Activated T-helper 9 cell treated with anti-CD3 and anti-CD28 coated beads, Interleukin-2, amount 50 U/mL, for 16 hours (primary cell): ENCODE measurements at places on chromosomes 11 and 22.

DNA sequence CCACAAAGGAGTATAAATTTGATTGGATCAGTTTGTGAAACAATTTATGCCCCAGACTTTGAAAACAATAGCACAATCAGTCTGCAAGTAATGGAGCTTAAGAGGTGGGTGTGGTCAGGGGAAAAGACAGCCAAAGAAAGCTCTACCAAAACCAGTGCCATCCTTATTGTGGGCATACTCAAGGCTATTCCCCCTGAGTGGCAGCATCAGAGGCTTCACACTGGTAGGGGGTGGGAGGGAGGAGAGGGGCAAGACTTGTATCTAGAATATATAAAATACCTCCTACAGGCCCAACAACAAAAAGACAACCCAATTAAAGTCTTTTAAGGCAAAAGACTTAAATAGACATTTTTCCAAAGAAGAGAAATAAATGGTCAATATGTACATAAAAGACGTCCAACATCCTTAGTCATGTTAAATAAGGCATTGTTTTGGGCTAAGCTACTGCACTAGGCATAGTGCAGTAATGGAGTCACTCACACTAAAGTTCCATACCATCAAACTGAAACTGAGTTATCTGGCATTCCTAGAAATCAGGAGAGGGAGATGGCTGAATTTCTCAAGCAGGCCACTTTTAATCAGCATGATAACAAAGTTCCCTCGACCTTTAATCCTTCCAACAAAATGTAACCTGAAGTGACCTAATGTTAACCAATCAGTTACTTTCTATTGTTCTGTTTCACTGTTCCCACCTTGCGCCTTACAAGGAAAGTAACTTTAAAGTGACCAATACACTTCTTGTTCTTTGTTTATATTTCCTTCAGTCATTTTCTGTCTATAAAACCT is 24.8 kb downstream of the NARS2 start:
- DNase-seq = no peak

DNA sequence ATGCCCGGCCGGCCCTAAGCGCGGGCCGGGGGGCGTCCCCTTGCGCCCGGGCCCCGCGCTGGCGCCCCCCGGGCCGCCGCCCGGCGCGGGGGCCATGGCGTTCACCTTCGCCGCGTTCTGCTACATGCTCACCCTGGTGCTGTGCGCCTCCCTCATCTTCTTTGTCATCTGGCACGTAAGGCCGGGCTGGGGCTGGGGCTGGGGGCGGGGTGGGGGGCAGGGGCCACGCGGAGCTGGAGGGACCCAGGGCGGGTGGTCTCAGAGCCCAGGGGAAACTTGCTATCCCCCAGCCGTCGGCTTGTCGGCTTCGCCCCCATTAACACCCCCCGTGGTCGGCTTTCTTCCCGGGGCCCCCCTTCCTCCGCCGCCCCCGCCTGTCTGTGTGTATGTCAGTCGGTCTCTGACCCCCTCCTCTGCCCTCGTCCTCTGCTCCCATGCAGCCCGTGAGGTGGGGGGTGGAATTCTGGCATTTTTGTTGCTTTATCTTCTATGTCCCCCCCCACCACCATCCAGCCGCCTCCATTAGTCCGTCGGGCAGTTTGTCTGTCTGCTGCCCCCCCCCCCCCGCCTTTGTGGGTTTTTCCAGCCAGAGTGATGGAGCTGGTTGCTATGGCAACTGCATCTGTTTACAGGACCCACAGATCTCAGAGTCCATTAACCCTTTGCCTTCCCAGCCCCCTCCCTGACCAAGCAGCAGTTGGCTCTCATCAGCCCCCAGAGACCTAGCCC is 552 bp downstream of the CNIH2 start:
- no peak for DNase-seq

DNA sequence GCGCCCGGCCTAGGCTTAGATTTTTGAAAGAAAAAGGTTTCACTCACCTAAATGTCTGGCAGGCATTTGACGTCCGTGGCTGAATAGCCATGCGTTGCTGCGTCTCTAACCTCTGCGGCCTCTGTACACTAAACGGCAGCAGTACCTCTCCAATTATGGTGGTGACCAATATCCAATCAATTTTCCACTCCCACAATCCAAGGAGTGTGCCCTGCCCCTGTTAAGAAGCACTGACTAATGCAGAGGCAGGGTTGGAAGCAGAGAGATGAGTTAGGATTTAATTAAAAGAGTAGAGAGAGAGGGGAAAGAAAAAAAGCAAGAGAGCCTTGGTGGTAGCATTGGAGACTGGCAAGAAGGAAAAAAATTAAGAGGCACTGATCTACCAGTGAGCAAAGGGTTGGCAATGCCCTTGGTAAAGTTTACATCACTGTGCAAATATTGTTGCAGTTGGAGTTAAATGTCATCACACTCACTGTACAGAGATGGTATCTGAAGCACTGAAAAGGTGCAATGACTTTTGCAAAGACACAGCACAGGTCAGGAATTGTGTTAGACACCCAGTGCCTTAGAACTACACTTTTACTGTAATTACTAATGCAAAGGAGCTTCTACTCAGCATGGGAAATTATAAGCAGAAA is 526.7 kb downstream of the NTM start:
- DNase-seq = no peak

DNA sequence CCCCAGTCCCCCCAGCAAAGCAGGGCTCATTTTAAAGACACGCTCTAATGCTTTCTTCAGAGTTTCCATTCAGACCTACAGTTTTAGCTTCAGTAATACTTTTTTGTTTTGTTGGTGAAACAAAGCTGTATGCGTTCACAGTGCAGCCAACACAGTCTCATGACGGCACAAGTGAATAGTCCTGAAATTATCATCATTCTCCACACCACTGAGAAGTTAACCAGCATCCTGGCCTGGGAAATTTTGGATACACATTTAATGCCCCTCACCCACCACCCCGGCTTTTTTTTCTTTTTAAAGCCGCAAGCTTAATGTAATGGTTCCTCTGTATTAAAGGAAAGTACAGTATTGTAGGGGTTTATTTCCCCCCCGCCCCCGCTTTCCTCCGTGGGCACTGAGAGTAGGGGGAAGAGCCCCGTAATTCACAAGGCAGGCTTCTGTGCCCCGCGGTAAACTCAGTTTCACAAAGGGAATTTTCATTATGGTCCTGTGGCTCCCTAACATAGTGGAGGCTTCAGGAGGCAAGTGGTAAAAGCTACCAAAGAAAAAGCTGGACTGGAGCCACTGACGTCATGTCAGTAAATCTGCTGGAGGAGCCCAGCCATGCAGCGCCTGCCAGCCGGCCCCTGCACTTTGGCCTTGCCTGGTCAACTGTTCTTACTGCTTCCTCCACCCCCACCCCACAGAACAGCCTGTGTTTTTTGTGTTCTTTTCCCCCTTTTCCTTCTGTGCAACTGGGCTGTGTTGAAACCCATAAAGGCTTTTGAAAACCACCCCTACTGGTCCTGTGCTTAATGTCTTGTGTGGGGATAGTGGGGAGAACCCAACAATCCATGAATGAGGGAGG is 18.2 kb downstream of the TEAD1 start:
- DNase-seq = no peak

GRCh38 chr22:46547883-46548244 is 10.4 kb upstream of the CELSR1 start:
- no peak for DNase-seq

DNA sequence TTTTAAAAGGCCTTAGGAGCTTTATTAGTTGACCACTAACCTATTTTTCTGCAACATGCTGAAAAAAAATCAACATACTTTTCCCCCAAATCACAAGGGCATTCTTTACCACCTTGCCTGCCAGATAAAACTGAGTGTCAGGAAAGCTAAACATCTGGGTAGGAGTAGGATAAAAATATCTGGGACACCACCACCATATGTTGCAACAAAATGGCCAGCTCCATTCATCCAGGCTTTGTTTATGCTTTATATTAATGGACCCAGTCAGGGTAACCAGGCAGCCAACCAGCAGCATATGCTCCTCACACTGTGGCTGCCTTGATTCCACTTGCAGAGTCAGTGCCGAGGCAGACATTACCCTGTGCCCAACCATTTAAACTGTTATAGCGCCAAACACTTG is 1024.5 kb downstream of the LRRC4C start:
- no peak for DNase-seq

- peak; percentile 31 for DNase-seq
Observed at GRCh38 chr11:48013269-48013901, 33.0 kb downstream of the PTPRJ start.

GRCh38 chr11:117097389-117098268 is 599 bp downstream of the SIK3 start:
- DNase-seq = peak; percentile 30

- DNase-seq = no peak
Observed at GRCh38 chr11:82988936-82989627, 82.6 kb downstream of the RAB30 start.

- DNase-seq = no peak
Observed at GRCh38 chr11:116881143-116881542, 43.7 kb upstream of the APOA1 start.

DNA sequence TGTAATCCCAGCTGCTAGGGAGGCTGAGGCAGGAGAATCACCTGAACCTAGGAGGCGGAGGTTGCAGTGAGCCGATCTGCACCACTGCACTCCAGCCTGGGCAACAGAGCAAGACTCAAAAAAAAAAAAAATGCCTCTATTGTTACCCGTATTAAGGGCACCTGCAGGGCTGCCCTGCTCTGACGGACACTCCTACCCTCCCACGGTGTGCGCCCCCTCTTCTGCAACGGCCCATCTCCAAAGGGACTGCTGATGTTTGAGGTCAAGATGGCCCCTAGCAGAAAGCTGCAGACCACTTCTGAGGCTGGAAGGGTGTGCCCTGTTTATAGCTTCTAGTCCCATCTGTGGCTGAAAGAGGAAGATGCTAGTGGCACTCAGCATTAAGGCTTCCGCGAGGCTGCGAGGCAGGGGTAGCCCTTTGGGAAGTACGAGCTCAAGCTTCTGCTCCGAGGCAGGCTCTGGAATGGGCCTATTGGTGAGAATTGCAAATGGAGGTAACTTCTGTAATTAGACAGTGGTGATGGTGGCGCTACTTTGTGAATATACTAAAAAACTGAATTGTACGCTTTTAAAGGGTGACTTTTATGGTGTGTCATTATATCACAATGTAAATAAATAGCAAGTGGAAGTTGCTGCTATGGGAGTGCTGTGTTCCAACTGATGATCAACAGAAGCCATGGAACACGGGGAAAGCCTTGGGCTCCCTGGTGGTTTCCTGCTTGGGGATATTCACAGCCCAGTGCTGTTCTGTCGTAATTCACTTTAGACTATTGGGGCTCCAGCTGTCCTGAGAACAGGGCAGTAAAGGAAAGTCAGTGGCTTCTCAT is 24.3 kb downstream of the ARFGAP2 start:
- DNase-seq = no peak
